Activated T-helper 1 cell treated with anti-CD3 and anti-CD28 coated beads, Interleukin-2, amount 50 U/mL, for 16 hours (primary cell): ENCODE measurements at places on chromosomes 12 and 14.
A peak's percentile ranks its signal among the peaks of the same experiment; 100 is the strongest.

DNA sequence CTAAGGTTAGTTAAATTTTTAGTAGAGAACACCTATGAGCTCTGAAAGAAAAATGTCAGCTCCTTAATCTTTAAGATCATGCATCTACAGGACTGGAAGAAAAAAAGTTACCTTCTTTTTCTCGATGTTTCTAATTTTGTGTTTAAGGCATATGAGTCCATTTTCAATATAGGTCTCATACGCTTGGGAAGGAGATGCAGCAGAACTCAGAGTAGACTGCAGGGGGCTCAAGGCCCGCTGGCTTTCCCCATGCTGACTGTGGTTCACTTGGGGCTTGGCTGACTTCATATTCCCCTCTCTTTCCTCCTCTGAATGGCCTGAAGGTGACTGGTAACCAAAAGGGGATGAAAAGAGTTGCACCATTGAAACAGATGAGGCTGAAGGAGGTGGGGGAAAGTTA is 1.5 kb downstream of the CAPRIN2 start:
- DNase-seq = no peak

- DNase-seq = no peak
Measured at GRCh38 chr12:71804505-71804904, 35.1 kb upstream of the TBC1D15 start.

GRCh38 chr12:90407841-90408240 is 547.1 kb downstream of the CCER1 start:
- no peak for DNase-seq

DNA sequence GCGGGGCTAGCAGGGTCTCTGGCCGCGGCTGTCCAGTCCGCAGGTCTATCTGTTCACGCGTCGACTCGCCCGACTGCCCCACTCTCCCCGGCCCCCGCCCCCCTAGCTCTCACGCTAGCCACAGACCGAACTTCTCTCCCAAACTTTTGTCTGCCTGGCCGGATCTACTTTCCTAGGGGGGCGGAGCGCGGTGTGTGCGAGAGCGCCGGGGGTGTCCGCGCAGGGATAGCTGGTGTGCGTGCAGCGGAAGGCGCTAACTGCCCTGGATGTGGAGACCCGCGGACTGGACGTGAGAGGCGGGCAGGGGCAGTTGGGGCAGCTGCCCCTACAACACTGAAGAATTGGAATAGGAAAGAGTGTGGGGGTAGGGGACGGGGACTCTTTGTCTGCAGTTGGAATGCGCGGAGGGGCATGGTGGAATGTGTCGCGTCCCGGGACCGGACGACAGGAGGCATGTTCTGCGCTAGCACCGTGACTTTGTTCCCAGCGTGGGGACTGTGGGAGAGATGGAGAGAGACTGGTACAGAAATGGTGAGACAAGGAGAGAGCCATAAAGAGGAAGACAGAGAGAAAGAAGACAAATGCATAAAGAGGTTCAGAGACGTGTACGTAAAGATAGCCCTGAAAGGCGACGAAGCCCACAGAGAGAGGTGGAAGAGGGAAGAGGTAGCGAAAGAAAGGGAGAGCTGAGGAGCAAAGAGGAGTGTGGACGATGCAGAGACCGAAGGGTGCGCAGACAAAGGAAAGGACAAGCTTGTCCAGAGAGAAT is at the start of gene AJUBA:
Gene AJUBA, minus strand, starts transcription at position 75 of the 769 bp plus-strand sequence. CDS start 285 bp downstream, outside the sequence.
- DNase-seq = peak; percentile 55

- DNase-seq = no peak
Measured at GRCh38 chr14:104291123-104292000, 153.0 kb downstream of the KIF26A start.

- no peak for DNase-seq
Measured at GRCh38 chr12:108120863-108121165, 8.3 kb upstream of the WSCD2 start.

GRCh38 chr12:79059557-79059956 is 195.0 kb downstream of the SYT1 start:
- DNase-seq = no peak

DNA sequence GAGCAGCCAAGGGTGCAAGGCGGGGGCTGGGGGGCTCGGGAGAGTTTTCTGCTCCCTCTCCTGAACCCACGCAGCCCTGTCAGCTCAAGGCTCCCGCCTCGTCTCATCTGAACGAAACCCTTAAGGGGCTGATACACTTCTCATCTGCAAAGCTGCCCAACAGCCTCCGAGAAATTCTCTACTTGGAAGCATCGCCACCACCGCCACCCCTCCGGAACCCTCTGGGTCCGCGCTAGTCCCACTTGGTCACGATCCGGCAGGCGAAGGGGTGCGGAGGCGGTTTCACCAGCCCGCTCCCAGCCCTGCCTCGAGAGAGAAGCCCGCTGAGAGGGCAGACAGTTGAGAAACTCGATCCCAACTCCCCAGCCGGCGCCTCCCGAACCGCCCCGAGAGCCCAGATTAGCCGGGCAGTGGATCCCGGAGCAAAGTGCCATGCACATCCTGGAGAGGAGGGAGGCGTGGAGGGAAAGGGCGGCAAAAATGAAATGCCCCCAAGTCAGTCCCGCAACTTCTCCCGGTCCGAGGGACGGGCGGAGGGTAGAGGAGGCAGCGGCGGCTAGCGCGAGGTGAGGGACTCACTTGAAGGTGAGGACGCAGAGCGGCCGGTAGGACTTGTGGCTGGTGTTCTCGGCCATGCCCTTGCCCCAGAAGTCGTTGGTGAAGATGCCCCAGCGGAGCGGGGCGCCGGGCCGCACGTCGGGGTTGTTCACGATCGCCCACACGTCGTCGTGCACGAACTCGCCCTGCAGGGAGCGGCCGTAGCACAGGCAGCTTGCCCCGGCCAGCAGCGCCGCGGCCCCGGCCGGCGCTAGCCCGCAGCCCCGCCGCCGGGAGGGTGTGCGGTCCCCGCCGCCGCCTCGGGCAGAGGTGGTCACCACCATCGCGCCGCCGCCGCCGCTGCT is 620 bp downstream of the TMTC1 start:
- no peak for DNase-seq

GRCh38 chr12:1282670-1283315 is 291.8 kb downstream of the ERC1 start:
- no peak for DNase-seq

DNA sequence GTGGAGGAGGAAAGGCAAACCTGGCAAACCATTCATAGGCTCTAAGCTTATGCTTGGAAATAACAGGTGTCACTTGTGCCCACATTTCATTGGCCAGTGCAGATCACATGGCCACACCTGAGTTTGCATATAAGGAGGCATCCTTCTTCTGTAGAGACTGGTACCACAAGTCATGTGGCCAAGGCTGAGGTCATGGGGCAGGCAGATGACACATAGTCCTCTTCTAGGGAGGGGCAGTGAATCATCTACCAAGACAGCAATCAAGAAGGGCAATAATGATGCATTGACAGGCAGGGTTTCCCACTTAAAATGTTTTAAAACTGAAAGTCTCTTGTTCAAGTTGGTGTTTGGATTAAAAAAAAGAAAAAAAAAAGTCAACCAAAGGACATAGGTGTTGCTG is 77.3 kb downstream of the DAAM1 start:
- no peak for DNase-seq

GRCh38 chr14:89276424-89276975 is 140.5 kb downstream of the FOXN3 start:
- peak; percentile 14 for DNase-seq

DNA sequence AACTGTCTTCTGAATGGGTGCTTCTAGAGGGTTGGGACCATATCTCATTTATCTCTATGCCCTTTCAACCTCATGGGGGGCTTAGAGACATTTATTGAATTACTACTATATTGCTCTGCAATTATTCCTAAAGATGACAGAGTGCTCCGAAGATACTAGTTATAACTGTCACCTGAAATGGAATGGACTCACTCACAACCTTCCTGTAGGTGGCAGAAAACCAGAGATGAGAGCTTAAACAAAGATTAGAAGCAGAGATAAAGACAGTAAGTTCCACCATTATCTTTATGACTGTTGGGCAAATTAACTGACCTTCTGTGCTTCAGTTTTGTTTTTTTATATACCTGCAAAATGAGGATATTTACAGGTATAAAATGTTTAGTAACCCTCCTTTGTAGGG is 31.5 kb upstream of the GTF2A1 start:
- DNase-seq = no peak

GRCh38 chr12:106866426-106867080 is 89.2 kb upstream of the TMEM263 start:
- DNase-seq = no peak

GRCh38 chr12:46214668-46215436 is 54.0 kb downstream of the SLC38A1 start:
- peak; percentile 55 for DNase-seq

DNA sequence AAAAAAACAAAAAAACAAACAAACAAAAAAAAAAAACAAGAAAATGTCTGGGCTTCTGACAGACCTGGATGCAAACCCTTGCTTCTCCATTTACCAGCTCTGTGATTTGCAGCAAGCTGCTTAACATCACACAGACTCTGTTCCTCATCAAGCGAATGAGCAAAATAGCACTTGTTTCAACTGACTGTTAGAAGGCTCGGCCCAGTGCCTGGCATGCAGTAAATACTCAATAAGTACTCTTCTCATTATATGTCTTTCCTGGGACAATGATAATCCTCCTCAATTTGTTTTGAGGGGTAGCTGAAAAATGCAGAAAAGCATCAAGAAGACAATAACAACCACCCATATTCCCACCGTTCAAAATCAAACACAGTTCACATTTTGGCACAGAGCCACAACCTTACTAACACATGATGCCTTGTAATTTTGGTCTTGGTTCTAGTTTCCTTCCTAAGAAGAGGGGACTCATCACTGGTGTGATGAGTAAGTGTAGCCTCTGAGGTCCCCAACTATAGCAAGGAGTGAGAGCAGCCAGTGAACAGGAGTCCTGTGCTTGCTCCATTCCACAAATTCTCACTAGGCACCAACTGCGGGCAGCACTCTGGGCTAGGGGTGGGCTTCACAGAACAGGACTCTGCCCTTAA is 60.4 kb downstream of the TTC7B start:
- no peak for DNase-seq

DNA sequence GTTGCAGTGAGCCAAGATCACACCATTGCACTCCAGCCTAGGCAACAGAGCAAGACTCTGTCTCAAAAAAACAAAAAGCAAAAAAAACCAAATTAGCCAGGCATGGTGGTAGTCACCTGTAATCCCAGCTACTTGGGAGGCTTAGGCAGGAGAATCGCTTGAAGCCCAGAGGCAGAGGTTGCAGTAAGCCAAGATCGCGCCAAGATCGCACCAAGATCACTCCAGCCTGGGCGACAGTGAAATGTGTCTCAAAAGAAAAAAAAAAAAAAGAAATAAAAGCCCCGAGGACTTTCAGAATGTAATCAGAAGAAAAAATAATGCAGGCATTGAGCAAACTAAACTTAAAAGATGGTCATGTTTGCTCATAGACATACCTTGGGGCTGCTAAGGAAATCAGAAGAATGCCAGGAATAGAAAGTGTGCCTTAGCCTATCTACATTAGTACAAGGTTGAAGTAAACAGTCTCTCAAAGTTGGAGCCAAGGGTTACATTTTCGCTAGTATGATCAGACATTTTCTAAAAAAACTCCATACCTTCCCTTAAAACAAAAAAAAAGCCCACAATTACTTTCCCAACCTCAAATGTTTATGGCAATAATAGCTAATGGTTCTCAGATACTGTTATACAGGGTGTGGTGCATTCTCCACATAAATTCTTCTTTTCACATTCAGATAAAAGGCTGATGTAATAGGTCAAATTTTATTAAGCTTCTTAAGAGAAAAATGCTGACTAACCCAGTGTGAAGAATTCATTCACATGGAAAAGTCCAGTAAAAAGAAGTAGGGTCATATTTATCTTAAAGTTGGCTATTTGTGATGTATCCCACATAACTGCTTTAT is 15.8 kb downstream of the DTD2 start:
- DNase-seq = no peak

- no peak for DNase-seq
Measured at GRCh38 chr12:122830517-122831214, 4.6 kb upstream of the HIP1R start.

GRCh38 chr14:104806625-104807465 is 5.9 kb downstream of the ZBTB42 start:
- no peak for DNase-seq

GRCh38 chr12:124218243-124218560 is 76.7 kb upstream of the RFLNA start:
- no peak for DNase-seq

DNA sequence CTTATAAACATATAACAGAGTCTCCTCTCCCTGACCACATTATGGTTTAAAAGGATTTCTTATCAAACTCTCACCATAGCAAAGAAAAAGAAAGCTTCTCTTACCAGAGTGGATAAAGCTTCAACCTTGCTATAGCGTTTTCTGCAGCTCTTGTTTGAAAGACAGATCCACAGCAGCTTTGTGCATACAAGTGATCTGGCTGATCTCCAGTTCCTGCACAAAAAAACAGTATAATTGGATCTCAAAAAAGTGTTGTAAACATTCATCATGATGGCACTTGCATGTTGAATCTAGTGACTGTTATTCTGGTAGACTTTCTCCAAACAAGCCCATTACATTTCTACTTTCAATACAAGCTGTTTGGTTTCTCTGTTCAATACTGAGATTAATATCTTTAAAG is 178.9 kb upstream of the MGAT4C start:
- no peak for DNase-seq

- peak; percentile 42 for DNase-seq
Measured at GRCh38 chr14:100159094-100159864, at the start of gene DEGS2. Gene DEGS2 (minus strand): TSS chr14:100159645. CDS start chr14:100159587, 58 bp downstream.

DNA sequence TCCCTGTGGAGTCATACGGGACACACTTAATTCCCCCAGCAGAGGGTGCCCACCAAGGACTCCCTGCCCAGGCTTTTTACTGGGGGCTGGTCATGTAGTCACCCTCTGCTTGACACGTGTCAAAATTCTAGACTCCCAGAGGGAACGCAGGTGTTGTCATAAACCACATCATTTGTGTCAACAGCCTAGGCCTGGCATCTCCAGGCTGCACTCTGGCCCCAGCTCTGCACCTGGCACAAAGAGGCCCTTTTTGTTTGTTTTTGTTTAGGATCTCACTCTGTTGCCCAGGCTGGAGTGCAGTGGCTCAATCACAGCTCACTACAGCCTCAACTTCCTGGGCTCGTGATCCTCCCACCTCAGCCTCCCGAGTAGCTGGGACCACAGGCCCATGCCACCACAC is 21.1 kb downstream of the BRI3BP start:
- DNase-seq = no peak

DNA sequence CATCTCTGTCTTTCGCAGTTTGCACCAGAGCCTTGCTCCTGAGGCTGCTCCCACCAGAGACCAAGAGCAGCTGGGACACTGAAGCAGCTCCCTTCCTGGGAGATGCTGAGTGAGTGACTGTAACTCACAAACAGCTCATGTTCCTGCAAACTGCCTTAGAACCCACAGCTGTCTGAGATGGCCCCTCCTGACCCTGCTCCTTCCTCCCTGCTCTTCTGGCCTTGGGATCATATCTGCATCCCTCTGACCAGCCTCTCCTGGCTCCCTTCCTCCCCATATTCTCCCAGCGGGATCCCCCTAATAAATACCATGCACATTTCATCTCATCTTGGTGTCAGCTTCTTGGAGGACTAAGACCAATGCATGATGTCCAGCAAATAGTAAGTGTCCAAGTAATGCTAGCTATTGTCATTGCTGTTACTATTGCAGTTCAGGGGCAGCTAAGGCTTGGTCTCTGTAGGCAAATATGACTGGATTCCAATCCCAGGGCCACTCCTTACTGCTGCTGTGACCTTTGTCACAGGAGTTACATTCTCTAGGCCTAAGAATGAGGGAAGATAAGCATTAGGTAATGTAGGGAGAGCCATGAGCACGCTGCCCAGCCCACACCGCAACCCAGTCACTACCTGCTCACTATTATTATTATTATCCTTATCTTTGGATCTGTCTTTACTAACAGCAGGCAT is 47.9 kb downstream of the SYNE3 start:
- no peak for DNase-seq
